Stimulated activated CD4-positive, alpha-beta T cell treated with anti-CD3 and anti-CD28 coated beads, Interleukin-4, amount 100 ng/mL, for 4 hours (primary cell): ENCODE measurements at places on chromosomes 1 and 21.
A peak's percentile ranks its signal among the peaks of the same experiment; 100 is the strongest.

- no peak for DNase-seq
These were observed 35.7 kb downstream of the DUSP10 start for GRCh38 chr1:221706191-221706590.

DNA sequence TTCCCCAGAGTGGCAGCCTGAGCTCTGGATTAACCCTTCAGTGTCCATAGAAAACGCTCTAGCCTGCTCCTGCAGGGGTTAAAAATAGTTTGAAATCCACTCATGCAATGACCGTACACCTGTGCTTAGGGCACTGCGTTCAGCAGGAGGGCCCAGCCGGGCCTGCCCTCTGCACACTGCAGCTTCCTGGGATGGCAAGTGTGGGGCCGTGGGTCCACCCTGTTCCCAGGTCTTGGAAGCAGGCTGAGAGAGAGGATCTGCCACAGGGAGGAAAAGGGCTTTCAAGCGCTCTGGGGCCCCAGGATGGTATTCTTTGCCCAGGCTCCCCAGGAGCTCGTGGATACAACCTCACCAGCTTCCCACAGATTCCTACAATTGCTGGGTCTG is 1.5 kb upstream of the S100B start:
- DNase-seq, result no peak

GRCh38 chr1:35539073-35539823 is 18.0 kb downstream of the KIAA0319L start:
- DNase-seq, result no peak

DNA sequence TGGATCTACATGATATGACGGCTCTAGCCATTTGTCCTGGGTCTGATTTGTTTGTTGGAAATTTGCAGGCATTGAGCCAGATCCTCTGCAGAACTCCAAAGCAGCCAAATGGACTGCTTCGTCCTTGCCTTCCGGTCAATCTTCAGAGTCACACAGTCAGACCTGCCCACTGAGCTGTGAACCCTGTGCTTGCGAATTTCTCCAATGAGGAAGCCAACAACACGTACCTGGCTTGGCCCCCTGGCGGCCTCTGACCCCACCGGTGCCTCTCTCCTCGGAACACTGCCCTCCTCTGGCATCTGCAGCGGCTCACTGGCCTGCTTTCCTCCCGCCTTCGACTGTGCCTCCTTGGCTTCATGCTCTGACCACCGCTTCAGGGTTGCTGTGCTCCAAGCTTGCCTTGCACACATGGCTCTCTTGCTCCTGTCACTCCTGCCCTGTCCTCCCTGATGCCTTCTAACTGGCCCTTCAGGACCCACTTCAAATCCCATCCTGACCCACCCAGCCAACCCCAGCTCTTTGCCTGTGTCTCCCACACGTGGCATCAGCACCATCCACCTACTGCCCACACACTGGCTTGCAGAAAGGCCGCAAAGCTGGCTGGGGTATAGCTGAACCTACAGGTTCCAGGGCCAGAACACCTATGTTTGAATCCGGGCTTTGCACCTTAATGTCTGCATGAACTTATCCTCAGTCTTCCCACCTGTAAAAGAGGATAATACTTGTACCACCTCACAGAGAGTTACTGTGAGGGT is 128.2 kb downstream of the KCNN3 start:
- no peak for DNase-seq

DNA sequence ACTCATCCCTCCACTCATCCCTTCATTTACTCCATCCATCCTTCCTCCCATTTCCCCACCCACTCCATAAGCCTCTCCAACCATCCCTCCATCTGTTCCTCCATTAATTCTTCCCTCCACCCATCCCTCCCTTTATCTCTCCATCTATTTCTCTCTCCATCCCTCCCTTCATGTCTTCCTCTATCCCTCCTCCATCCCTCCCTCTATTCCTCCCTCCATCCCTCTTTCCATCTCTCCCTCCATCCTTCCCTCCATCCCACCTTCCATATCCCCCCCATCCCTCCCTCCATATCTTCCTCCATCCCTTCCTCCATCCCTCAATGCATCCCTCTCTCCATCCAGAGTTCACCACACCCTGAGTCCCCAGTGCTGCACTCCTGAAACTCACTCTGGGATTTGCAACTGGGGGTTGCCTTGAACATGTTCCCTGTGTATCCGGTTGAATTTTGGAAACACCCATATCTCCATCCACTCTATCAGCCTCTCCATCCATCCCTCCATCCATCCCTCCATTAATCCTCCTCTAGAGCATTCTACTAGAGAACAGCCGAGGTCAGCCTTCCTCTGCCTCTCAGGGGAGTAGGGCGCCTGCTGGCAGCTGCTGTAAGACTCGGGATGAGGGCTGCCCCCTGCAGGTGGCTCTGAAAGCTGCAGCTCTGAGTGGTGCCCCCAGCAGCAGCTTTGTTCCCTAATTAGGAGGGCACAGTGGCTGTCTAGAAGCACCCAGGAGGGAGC is 39.4 kb downstream of the ABCG1 start:
- peak; percentile 82 for DNase-seq

GRCh38 chr1:247376659-247377058 is 39.3 kb upstream of the NLRP3 start:
- DNase-seq, result no peak

- DNase-seq, result no peak
These were observed 203.9 kb downstream of the TOMM20 start for GRCh38 chr1:234924450-234925355.

GRCh38 chr1:9605946-9606455 is 17.3 kb downstream of the TMEM201 start:
- DNase-seq, result no peak

DNA sequence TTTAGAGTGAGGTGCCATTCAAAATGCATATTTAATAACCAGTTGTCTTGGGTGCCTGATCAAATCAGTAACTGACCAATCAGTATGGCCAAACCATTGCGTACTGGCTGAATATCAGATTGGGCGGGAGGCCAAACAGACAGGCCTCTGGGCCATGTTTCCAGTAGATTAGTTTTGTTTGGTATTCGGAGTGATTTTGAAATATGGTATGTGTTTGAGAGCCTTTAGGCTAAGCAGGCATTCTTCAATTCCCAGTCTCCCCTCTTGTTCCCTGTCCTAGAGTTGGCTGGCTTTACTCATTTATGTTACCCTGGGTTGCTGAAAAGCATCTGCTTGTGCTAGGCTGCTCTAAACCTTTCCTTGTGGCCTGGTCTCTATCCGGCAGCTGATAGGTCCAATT is 80.1 kb downstream of the BACH1 start:
- DNase-seq, result no peak

- DNase-seq, result no peak
These were observed 480 bp upstream of the MIS18A start for GRCh38 chr21:32279377-32279680.

DNA sequence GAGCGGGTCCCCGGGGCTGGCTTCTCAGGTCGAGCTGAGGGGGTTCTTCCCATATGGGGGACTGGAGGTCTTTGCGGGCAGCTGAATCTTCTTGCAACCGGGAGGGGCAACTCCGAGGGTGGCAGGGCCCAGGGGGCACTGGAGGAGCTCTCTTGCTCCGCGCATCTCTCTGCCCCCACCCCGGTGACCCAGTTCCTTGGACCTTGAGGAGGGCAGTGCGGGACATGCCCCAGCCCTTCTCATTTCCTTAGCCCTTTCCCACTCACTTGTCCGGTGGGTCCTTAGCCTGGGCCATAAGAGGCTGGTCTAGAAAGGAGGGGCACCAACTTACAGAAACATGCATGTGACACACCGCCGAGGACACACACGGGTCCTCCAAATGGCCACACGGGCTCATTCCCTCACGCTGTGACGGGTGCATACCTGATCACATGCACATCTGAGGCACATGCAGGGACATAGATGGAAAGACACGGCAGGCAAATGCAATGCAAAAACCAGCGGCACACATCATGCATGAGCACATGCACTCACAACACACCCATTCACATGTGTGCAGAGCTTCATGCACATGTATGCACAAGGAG is 630 bp downstream of the HPCA start:
- DNase-seq, result no peak

GRCh38 chr1:110281363-110282290 is 57.5 kb upstream of the RBM15 start:
- no peak for DNase-seq

GRCh38 chr1:109786531-109787021 is 22.9 kb upstream of the EPS8L3 start:
- DNase-seq, result no peak

GRCh38 chr21:45923146-45923545 is 58.4 kb upstream of the COL6A1 start:
- DNase-seq, result peak; percentile 53

DNA sequence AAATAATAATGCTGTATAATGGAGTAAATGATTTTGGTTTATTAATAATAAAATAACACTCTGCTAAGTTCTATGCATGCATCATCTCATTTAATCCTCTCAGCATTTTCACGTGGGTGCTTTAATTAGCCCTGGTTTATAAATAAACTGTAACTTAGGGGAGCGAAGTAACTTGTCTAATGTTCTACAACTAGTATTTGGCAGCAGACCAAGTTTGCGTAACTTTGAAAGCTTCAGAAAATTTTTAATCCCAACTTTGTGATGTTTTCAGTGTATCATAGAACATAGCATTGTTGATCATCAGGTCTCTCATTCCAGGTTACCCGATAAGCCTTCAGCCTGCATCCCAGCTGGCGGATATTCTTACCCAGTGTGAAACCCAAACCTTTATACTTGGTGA is 322.4 kb upstream of the SGIP1 start:
- no peak for DNase-seq

DNA sequence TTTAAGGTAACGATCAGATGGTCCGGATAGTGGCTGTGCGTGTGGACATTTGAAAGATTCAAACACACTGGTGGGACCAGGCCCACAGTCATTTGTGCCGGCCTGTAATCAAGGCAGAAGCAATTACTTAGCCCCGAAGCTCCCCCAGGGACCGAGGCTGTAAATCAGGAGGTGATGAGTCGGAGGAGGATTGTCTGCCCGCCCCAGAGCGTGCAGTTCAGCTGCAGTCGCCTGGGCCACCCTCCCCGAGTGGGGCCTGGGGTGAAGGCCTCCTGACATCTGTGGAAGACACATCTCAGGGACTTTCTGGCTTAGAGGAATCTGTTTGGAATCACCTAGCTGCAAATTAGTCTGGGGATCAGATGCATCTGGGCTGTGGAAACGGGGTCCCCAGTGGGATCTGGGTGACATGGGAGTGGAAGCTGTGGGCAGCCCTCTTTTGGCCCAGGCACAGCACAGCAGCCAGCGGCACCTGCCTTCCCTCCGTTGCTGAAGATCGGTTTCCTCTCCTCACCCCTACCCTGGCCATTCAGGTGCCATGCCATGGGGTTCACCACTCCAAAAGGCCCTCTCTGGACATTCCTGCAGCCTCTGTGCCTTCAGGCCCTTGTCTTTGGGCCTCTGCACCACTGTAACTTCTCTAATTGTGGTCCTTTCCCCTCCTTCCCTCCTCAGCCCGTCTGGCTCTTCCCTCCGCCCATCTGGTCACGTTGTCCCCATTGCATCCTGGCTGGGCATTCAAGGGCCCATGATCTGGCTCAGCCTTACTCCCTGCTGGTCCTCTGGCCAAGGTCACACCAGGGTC is 25.7 kb downstream of the LHX4 start:
- DNase-seq, result no peak

DNA sequence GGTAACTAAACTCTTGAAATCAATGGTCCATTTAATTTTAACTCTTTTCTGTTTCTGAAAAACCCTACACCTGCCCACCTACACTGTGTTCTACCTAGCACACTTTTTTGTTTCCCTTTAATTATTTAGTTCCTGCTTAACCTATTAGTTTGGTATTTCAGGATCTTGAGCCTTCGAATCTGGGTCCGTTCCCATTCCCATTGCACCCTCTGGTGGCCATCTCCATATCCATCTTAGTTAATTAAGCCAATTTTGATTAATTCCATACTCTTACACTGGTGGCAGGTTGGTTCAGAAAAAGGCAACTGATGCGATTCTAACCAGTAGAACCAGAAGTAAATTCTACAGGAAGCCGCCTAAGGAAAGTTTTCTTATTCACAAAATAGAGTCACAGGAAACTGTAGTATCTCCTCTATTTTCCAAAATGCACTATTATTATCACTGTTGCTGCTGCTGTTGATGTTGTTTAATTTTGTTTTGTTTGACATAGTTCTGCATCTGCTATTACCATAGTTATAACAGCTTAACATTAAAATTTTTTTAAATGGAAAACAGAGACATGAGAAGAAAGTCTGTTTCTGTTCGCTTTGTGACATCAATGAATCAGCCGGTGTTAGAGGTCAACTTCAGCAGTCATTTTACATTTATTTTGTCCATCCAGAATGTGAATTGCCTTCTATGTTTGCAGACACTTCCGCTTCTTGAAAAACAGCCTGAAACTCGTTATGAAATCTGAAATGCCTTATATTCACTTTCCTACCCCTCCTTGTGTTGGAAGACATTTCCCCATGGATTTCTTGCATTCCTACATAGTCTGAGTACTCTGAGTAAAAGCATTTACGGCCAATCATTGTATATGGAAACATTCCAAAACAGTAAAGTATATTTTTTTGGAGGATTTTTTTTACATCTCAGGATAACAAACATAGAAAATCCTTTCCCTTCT is 115.5 kb upstream of the NCAM2 start:
- no peak for DNase-seq

GRCh38 chr1:231561647-231562383 is 33.3 kb downstream of the TSNAX start:
- no peak for DNase-seq

- DNase-seq, result no peak
These were observed 10.5 kb downstream of the RASSF5 start for GRCh38 chr1:206517784-206518183.

DNA sequence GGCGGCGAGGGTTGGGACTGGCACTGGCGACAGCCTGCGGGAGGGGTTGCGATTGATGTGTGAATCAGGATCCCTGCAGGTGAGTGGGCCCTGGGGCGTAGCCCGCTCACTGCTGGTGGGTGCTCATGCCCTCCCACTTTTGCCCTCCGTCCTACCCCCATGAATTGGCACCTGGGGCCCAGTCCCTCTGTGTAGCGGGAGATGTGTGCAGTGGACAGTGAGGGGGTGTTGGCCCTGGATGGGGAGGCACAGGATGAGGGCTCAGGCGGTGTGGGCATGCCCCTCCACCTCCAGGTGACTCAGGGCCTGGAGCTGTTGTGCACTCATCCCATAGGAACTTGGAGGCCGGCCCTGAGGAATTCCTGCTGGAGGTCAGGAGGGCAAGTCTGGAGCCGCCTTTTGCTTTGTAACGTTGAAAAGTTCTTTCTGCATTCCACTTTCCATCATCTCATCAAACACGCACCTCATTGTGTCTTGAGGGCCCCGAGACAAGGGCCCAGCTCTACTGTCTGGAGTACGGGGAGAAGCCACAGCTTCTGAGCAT is 3.0 kb downstream of the PEAR1 start:
- DNase-seq, result no peak

GRCh38 chr1:108842525-108843181 is 14.2 kb downstream of the AKNAD1 start:
- no peak for DNase-seq

DNA sequence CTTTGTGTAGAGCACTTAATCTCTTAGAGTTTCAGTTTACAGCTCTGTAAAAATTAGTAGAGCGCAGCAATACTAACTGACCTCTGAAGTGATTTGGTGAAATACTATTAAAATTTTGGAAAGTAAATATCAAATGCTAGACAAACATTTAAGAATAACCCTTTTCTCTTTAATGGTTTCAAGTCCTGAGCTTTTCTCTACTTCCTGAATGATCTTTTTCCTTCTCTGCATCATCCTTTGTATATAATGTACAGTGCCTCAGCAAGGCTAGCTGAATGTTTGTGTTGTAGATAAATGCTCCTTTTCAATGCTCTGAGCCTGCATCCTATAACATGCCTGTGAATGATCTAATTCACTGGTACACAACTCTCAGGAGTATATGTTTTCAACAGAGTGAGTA is 272.9 kb downstream of the ADGRL2 start:
- DNase-seq, result no peak
